Lower lobe of right lung (tissue), 2 donors: ENCODE measurements at places on chromosomes 2 and 18. TPM values are rescaled to one million over a fixed set of nuclear protein-coding genes. Genes with fewer than 3 reads are reported as not detected.

Gene NCKAP5
- 34.6 TPM for total RNA-seq

Gene ATP8B1
- 27.2 TPM for total RNA-seq

Gene MC5R
- total RNA-seq = not detected

Gene FHOD3
- total RNA-seq = 2.5 TPM
